ENCODE measurements at places on chromosomes 12 and 14.

- DNase-seq: peak; percentile 61
These were observed 1.8 kb upstream of the COX14 start for GRCh38 chr12:50110127-50110761.

- no peak for DNase-seq
These were observed 13.1 kb downstream of the EVL start for GRCh38 chr14:100078216-100078803.

DNA sequence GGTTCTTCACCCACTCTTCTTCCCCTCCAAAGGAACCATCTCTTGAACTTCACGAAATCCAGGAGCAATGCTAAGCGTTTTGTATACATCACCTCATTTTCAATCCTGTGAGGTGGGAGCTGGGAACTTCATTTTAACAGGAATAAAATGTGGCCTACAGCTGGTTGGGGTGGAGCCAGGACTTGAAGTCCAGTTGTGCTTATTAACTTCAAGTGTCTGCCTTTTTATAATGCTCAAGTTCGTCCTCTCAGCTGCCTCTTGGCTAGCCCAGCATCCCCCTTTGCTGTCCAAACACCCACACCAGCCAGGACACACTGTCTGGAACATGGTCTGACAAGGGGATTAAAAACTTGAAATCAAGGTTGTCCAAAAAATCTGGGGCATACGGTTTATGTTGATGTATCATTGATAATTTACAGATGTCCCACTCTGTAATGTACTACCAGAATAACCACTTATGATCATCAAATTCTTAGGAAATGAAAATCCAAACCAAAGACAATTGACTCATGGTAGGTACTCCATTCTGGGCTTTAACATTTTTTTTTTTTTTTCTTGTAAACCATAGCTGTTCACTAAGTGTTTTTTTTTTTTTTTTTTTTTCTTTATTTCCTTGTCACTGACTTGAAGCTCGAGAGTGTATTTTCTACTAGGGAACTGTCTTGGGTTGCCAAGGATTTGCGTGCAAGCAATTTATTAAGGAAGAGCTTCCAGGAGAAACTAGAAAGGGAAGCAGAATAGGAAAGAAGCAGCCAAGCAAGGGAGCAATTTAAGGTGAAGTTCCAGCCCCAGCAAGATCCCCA is 252.3 kb downstream of the EFCAB11 start:
- DNase-seq: peak; percentile 12

- DNase-seq: no peak
These were observed 56.2 kb downstream of the SVOP start for GRCh38 chr12:108964371-108965352.

- DNase-seq: no peak
These were observed 56.6 kb downstream of the GPATCH2L start for GRCh38 chr14:76208340-76208739.

DNA sequence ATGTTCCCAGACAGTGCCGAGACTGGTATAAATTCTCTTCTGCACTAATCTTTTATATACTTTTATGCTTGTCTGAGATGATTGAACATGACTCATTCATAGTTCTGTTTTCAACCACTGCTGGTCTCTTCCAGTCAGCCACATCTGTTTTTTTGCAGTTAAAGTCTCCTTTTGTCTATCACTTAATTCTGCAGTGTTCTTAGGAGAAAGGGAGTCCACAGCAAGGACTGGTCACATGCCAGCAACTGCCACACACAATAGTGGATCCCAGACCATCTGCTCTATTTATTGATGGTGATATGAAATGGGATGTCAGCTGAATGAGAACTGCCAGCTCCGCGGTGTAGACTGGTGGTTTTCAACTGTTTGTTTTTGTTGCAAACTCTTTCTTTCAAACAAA is 379.8 kb downstream of the MED13L start:
- DNase-seq: no peak

DNA sequence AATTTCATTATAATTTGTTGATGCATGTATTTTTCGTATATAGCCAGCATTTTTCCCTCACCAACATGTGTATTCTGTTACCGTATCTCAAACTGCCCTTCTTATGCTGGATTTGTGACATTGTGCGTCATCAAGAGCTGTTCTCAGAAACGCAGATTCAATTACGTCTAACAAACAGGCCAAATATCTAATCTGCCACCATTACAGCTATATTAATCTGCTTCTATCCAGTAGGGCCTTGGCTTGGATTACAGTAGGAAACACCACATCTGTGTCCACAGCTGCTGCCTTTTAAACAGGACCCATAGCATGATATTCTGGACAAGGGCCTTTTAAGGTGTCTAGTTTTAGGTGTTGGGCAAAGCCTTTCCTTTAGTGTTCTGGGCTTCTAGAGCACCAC is 140.6 kb downstream of the PDE3A start:
- DNase-seq: no peak

DNA sequence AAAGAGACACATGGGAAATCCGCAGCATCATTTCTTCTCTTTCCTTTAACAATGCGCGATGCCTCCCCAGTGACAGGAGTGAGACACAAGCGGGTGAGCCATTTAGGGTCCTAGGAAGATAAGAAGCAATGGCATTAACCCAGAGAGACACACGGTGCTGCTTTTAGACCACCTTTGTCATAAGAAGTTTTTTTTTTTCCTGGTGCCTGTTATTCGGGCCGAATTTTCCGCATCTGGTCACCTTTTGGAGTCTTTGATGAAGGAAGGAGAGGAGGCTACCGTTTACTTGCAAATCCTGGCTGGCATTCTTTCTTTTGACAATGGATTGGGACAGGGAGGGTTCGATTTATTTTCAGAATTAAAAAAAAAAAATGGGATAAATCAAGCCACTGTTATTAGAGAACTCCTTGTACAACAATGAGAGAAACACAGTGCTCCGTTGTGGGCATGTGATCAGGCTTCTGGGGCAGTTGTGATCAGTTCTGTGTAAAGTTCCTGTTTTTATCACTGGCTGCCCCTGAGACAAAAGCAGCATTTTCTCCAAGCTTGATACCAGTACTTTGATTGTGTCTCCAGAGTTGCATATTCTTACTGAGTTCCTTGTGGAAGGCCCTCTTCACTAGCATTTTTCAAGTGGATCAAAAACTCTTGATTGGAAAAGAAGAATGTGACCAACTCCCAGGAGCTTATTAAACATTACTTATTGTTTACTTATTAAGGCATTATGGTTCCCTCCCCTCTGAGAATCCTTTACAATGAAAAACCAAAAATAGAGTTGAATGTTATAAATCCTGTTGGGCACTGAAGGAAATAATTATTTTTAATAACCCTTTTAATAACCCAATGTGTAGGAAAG is 1.1 kb downstream of the DIP2B start:
- DNase-seq: peak; percentile 39

GRCh38 chr14:74852922-74853530 is 22.9 kb downstream of the PROX2 start:
- peak; percentile 74 for DNase-seq
